Heart right ventricle (tissue), 16 donors: ENCODE measurements at places on chromosomes 1 and 21.

DNA sequence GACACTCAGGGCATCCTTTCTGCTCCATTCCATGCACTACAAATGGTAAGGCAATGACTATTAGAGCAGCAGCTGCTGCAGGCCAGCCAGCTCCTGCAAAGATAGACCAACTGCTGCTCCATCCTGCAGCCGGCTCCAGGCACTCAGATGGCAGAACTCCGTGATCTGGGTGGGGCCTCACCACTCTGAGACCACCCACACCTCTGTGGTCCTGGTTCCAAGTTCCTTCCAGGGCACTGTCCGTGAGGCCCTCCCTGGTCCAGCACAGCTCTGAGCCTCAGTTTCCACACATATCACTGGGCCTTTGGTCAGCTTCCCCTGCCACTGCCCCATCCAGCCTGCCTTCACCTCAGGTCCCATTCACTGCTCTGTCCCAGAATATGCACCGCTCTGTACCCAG, 114.7 kb downstream of the DMRTB1 start:
- DNase-seq: no peak

DNA sequence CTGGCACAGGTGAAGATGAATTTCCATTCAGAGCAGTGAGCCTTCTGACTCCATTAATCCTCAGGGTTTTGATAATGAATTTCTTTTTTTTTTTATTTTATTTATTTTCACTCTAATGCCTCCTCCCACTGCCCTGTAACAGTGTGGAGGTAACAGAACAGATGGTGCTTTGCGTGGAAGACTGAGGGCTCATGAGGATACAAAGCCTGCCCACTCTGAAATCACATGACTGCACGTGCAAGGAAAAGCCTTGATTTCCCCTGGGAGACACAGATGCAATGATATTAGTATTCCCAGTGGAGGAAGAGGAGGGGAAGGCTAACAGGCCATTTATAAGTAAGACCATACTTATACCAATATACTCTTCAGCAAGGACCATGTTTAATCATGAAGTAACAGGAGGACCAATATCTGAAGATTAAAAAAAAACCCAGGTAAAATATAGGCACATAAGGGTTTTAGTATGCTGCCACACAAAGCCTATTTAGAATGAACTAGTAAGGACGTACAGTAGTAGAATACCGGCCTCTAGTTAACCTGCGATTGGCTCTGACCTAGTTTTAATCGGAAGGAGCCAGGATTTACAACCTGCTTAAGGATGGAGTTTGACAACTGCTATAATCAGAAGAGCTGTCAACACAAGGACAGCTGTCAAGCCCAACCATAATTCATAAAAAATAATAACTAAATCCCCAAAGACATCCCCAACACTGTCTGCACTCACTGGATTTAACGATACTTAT, 69.6 kb downstream of the LHX4 start:
- DNase-seq: no peak

DNA sequence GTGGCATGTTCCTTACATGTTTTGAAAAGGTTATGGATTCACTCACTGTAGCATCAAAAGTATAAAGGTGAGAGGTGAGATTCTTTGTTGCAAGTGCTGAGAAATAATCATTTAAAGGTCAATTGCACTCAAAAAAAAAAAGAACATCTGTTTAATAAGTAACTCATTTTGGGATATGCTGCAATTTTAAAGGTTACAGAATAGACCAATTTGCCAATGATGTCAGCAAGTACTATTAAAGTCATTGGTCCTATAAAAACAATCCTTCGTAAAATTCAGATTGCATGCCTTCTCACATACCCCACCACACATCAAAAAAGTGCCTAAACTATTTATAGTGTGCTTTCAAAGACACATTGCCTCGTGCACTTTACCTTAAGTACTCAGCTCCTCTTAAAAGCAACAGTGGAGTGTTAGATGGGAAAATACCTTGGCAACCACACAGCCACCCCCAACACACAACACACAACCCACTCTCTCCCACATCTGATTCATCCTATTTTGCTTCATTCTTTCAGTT, 218.2 kb upstream of the ADGRL2 start:
- DNase-seq: no peak

DNA sequence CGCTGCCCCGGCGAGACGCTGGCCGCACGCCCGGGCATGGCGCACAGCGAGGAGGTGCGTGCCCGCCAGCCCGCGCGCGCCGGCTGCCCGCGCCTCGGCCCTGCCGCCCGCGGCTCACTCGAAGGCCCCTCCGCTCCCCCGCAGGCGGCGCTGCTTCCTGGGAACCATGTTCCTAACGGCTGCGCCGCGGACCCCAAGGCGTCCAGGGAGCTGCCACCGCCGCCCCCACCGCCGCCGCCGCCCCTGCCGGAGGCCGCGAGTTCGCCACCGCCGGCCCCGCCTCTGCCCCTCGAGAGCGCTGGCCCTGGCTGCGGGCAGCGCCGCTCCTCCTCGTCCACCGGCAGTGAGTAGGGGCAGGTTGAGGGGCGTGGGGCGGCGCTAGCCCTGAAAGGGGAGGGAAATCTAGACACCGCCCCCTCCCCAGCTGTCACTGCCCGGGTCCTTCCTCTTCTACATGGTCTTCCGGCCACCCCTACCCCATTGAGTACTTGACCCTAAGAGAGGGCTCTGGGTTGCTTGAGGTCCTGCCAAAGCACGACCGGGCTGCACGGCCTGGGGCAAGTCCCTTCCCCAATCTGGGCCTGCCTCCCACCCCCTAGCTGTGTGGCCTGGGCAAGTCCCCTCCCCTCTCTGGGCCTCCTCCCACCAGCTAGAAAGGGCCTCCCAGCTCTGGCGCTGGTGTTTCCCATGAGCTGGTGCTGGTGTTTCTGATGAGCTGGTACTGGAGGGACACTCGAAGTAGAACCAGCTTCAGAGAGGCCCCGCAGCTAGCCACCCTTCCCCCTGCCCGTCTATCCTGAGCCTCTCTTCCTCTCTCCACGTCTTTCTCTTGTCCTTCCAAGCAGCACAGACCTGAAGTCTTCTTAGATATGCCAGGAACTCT, 17.0 kb downstream of the TNFRSF25 start:
- no peak for DNase-seq

GRCh38 chr1:228096416-228097332, 6.5 kb downstream of the C1orf35 start:
- no peak for DNase-seq

DNA sequence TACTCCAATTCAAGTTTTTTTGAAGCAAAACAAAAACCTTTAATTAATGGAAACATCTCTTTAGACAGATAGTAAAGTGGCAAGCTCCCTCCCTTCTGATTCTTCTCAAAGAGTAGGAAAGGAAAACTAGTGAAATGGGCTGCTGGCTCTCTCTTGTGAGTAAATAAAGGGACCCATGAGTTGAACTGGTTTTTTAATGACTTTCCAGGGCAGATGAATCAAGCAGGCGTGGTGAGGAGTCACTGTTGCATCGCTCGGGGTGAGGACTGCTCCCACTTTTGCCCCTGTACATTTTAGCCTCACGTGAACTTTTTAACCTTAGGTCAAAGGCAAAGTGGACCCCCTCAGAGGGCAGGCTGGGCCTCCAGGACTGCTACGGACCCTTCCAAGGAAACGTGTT, 64.8 kb downstream of the ABCA4 start:
- DNase-seq: no peak

DNA sequence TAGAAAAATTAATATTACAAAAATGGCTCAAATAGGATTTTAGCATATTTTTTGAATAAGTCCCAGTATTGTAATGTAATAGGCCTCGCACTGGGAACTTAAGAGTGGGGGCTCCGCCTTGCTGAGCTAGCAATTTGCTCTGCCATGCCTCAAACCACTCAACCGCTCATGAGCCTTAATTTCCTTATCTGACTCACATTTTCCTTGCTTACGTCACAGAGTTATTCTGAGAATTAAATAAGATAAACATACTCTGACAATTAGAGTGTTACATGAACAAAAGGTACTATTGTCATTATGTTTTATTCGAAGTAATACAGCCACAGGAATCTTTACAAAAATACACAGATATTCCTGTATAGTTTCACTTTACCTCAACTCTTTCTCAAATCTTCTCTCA, 108.1 kb downstream of the SLC44A5 start:
- DNase-seq: no peak

GRCh38 chr21:46049890-46050667, 47.8 kb upstream of the COL6A2 start:
- no peak for DNase-seq

GRCh38 chr1:4690951-4691675, 36.7 kb downstream of the AJAP1 start:
- DNase-seq: no peak

DNA sequence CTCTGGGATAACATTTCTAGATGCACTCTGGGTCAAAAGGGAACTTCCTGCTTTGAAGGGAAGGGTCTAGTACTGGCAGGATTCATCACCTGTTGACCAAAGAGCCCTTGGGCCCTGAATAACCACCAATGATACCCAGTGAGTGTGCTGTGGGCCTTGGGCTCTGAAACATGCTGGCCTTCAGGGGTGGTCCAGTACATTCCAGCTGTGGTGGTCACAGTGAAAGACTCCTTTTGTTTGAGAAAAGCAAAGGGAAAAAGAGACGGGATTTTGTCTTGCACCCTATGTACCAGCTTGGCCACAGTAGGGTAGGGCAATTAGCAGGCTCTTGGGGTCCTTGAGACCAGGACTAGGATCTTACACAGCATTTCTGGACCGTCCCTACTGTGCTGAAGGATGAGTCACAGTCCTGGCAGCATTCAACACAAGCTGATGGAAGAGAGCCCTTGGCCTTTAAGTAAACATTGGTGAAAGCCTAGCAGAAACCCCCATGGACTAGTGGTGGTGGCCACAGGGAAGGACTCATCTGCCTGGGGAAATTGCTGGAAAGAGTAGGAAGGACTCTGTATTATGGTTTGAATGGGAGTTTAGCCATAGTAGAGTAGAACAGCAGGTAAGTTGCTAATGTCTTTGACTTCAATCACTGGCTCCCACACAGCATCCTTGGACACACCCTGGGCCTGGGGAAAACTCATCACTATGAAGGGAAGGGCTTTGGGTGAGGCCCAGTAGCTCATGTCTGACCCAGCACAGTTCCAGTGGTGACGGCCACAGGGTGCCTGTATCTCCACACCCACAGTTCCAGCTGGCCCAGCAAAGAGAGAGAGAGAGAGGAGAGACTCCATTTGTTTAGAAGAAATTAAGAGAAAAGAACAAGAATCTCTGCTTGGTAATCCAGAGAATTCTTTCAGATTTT, 87.5 kb downstream of the COL24A1 start:
- no peak for DNase-seq

- DNase-seq: no peak
Observed at GRCh38 chr1:226549094-226549936, 751 bp downstream of the STUM start.

DNA sequence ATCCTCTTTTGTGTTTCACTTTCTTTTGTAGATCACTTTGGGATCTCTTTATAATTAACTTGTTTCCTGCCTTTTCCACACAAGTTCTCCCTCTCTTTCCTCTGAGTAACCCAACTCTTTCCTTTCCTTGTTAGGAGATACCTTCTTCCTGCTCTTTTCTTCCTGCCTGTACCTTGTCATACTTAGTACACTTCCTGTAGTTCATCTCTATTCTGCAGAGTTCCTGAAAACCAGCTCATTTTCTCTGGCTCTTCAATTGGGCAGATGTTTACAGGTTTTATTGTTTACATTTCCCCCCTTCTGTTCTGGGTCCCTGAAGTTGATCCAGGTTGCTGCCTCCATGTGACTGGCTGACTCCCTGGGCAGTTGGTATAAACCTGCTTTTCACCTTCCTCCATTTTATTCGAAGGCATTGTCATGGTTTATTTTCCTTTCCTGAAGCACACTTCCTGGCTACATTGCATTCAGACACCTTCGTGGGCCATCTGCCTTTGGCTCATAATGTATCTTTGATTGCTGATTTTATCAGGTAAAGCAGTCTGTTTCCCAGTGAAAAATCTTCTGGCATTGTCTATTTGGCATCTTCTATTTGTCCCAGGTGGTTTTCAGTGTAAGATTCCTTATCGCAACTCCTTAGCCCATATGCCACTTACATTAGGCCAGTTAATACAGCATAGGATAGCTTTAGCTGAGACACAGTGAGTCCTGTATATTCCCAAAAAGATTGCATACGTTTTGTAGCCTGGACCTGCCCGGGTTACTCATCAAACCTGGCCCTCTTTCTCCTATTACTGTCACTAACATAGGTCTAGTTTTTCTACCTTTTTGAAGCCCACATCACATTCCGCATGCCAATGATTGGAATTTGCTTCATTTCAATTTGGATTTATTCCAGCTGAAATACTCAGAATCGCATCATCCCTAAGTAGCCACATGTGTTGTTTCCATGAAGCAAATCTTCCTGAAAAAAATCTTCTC, 15.4 kb downstream of the CTH start:
- no peak for DNase-seq

GRCh38 chr1:172125812-172126430, 284.6 kb downstream of the DNM3 start:
- DNase-seq: no peak

DNA sequence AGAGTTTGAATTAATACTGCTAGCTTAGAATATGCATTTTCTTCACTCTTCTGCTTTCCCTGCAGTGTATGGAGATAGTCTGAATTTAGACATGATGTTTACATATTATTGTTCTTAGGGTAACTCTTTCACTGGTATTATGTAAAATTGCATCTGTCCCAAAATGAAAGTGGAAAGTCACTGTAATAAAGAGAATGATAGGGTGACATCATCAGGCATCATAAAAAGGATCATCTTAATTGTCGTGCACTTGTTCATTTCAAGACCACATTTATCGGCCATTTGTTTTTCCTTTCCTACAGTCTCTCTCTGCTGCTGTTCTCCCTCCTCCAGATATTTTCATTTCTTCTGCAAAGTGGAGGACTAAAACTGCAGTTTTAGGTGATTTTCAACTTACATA, 61.9 kb upstream of the ZNF281 start:
- no peak for DNase-seq

DNA sequence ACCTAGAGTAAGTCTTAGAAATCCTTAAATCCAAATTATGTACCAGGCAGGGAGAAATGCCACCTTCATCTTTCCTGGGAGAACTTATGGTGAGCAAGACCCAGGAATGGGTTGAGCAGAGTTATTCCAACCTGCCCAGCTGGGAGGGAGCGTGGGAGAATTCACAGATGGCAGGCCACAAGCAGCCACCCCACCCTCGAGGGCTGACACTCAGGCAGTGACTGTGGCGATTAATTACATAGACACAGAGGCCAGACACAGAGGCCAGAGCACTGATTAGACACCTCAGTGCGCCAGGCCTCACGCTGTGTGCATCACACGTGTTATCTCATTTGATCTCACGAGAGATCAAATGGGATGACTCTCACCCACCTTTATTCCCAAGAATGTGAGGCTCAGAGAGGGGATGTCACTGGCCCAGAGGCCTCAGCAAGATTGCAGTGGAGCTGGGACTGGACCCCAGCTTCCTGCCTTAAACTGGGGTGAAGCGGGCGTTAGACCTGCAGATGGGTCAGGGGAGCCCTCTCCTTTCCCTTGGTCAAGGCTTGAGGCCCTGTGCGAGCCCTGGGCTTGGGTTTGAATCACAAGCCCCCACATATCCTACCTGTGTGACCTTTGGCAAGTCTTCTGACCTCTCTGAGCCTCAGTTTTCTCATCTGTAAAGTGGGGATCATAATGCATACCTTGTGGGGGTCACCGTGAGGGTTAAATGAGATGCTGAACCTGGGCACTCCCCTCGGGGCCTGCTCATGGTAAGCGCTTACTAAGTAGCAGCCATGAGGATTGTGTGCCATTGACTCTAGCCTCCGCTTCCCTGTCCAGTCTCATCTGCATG, 28.8 kb upstream of the PADI4 start:
- DNase-seq: no peak
